ENCODE measurements at places on chromosomes 7 and 10.

- no peak overlapping the region for H3K27ac ChIP-seq
- no peak for DNase-seq
- H3K4me1 ChIP-seq, result no peaks in the 10 kb centered on the region
- no peaks in the 10 kb centered on the region for H3K27me3 ChIP-seq
- H3K36me3 ChIP-seq, result no peaks in the 10 kb centered on the region
These were observed 223.6 kb downstream of the GFRA1 start for GRCh38 chr10:116049158-116049973.

- no peak overlapping the region for H3K4me3 ChIP-seq
- no peaks in the 10 kb centered on the region for H3K27me3 ChIP-seq
- H3K4me1 ChIP-seq, result no peaks in the 10 kb centered on the region
- no peak overlapping the region for H3K27ac ChIP-seq
These were observed 25.2 kb upstream of the POT1 start for GRCh38 chr7:124954790-124955189.

DNA sequence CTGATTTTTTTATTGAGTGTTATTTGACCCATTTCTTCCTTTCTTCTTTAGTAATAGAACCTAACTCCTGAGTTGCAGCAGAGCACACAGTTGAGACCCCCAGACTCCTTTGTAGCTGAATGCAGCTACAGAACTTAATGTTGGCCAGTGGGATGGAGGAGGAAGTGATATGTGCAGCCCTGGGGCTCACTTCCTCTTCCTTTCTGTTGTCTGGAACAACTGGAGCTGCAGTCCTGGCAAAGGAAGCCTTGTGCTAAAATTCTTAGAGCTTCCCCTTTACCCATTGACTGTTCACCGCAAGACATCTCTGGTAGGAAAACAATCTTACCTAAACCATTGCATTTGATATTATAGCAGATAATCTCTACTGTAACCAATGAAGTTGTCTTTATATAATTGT is 86.6 kb downstream of the ITGB8 start:
- H3K27ac ChIP-seq, result no peak overlapping the region
- no peaks in the 10 kb centered on the region for H3K27me3 ChIP-seq
- H3K36me3 ChIP-seq, result no peaks in the 10 kb centered on the region
- no peak overlapping the region for H3K4me3 ChIP-seq
- no peak for DNase-seq

GRCh38 chr10:129385600-129385999 is 81.4 kb upstream of the MGMT start:
- H3K27me3 ChIP-seq, result no peaks in the 10 kb centered on the region
- DNase-seq, result no peak
- H3K36me3 ChIP-seq, result no peaks in the 10 kb centered on the region
- H3K4me3 ChIP-seq, result no peak overlapping the region
- H3K27ac ChIP-seq, result no peak overlapping the region

- H3K4me3 ChIP-seq, result no peak overlapping the region
- no peaks in the 10 kb centered on the region for H3K27me3 ChIP-seq
- H3K4me1 ChIP-seq, result peaks cover 20% of the 10 kb centered on the region
- H3K27ac ChIP-seq, result no peak overlapping the region
- no peaks in the 10 kb centered on the region for H3K36me3 ChIP-seq
- no peak for DNase-seq
These were observed 48.8 kb upstream of the SMNDC1 start for GRCh38 chr10:110353244-110354119.

DNA sequence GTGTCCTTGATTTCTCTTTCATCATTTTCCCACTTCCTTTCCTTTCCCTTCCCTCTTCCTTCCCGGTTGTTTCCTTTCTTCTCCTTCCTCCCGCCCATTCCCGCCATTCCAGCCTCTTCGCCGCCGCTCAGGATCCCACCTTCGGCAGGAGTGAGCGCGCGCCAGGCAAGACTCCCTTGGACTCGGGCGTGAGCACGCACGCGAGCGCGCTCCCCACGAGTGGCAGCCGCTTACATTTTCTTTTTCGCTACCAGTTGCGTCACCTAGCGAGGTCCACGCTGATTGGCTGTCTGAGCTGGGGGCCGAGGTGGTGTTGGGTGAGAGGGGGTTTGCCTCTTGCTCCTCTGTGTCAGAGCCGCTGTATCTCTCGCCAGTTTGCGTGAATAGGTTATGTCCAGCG is 11.8 kb downstream of the ZAN start:
- H3K4me1 ChIP-seq, result no peaks in the 10 kb centered on the region
- no peaks in the 10 kb centered on the region for H3K36me3 ChIP-seq
- H3K27ac ChIP-seq, result no peak overlapping the region
- DNase-seq, result peak; percentile 57

- no peaks in the 10 kb centered on the region for H3K27me3 ChIP-seq
- DNase-seq, result no peak
- no peaks in the 10 kb centered on the region for H3K36me3 ChIP-seq
- no peak overlapping the region for H3K27ac ChIP-seq
These were observed 41.5 kb downstream of the ANKMY2 start for GRCh38 chr7:16604054-16604453.

DNA sequence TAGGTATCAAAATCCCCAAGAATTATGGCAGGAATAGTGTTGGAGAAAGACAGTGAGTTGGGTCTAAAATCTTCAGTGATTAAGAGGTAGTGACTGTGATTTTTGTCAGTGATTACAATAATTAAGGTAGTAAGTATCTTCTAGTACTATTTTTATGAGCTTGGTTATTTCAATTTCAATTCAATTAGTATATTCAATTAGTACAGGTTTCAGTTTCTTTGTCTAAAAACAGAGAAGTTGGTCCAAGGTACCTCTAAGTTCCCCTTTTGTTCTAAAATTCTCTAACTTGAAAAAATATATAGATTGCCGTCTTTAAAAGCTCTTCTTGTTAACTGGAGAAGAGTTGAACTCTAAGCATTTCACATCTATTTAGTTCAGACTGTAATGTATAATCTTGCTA is 82.9 kb downstream of the OTUD1 start:
- no peak overlapping the region for H3K27ac ChIP-seq
- no peaks in the 10 kb centered on the region for H3K27me3 ChIP-seq
- no peak for DNase-seq

DNA sequence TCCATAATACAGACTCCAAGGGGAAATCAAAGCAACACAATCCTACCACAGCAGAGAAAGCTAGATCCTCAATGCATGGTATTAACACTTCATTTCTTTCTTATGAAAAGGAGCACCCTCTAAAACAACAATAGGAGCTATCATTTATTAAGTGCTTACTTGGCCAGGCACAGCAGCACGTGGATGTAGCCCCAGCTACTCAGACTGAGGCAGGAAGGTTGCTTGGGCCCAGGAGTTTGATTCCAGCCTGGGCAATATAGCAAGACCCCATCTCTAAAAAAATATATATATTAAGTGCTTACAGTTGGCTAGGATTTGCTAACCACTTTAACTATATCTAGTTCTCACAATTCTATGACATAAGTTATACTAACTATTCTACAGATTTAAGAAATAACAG is 12.2 kb downstream of the SNX13 start:
- no peak overlapping the region for H3K4me3 ChIP-seq
- H3K27ac ChIP-seq, result no peak overlapping the region
- no peaks in the 10 kb centered on the region for H3K27me3 ChIP-seq
- no peaks in the 10 kb centered on the region for H3K36me3 ChIP-seq
- DNase-seq, result no peak

DNA sequence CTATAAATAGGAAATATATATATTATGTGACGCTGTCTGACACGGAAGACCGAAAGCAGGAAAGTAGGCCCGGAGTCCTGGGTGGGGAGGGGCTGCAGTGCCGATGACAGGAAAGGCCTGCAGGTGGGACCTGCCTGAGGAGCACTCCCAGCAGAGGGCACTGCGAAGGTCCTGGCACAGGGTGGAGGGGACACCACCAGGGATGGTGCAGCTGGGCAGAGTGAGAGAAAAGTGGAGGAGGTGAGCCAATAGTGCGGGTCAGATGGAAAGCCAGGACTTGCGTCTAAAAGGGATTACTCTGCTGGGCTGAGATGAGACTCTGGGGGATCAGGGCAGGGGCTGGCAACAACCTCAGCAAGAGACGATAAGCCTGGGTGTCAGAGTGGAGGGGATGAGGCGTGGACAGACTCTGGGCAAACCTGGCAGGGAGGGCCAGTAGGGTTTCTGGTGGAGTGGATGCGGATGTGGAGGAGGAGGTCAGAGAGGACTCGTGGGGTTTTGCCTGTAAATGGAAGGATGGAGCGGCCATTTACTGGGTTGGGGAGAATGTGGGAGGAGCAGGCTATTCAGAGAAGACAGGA is 118.2 kb upstream of the ZNF746 start:
- H3K27ac ChIP-seq, result no peak overlapping the region
- H3K36me3 ChIP-seq, result no peaks in the 10 kb centered on the region
- H3K27me3 ChIP-seq, result no peaks in the 10 kb centered on the region
- DNase-seq, result no peak
- H3K4me1 ChIP-seq, result no peaks in the 10 kb centered on the region

DNA sequence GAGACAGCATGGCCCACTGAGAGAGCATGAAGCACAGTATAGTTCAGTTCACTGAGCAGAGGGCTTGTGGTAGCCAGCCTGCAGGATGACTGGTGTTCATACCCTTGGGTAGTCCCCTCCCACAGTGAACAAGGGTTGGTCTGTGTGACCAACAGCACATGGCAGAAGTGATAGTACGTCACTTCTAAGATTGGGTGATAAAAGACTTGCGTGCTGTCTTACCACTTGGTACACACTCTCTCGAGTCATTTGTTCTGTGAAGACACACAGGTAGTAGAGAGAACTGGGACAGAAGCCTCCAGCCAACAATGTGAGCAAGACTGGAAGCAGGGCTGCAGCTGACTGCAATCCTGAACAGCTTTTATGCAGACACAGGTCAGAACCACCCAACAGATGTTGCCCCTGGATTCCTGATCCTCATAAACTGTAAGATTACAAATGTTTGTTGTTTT is 14.6 kb downstream of the EPC1 start:
- H3K36me3 ChIP-seq, result no peaks in the 10 kb centered on the region
- H3K27ac ChIP-seq, result no peak overlapping the region
- no peak overlapping the region for H3K4me3 ChIP-seq

GRCh38 chr10:120506674-120507073 is 49.6 kb downstream of the PLPP4 start:
- DNase-seq, result no peak
- H3K27ac ChIP-seq, result no peak overlapping the region
- no peak overlapping the region for H3K4me3 ChIP-seq
- no peaks in the 10 kb centered on the region for H3K27me3 ChIP-seq
- no peaks in the 10 kb centered on the region for H3K36me3 ChIP-seq
- no peaks in the 10 kb centered on the region for H3K4me1 ChIP-seq

DNA sequence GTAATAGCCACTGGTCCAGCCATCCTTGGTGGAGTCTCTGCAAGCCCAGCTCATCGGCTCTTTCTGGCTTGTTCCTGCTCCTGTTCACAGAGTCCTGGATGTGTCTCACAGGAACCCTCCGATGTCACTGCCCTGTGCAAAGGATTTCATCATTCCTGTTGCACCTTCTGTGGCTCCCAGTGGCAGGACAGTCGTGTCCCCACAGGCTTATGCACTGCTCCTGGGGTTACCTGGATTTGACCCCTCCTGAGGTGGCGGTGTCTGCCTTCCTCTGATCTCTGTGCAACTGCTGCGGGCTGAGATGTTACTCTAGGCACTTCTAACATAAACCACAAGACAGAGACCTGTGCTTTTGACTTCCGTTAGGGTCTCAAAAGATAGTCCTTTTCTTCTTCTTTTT is 30.6 kb downstream of the APBB1IP start:
- no peaks in the 10 kb centered on the region for H3K27me3 ChIP-seq
- no peaks in the 10 kb centered on the region for H3K36me3 ChIP-seq
- no peak overlapping the region for H3K27ac ChIP-seq
- no peak overlapping the region for H3K4me3 ChIP-seq

GRCh38 chr10:11887381-11888227 is 64.4 kb downstream of the PROSER2 start:
- H3K4me3 ChIP-seq, result no peak overlapping the region
- H3K27me3 ChIP-seq, result no peaks in the 10 kb centered on the region
- no peak for DNase-seq
- H3K27ac ChIP-seq, result no peak overlapping the region

GRCh38 chr7:3105856-3106255 is 62.2 kb upstream of the CARD11 start:
- no peak overlapping the region for H3K4me3 ChIP-seq
- no peak for DNase-seq
- H3K36me3 ChIP-seq, result no peaks in the 10 kb centered on the region
- H3K27ac ChIP-seq, result no peak overlapping the region
- no peaks in the 10 kb centered on the region for H3K27me3 ChIP-seq

DNA sequence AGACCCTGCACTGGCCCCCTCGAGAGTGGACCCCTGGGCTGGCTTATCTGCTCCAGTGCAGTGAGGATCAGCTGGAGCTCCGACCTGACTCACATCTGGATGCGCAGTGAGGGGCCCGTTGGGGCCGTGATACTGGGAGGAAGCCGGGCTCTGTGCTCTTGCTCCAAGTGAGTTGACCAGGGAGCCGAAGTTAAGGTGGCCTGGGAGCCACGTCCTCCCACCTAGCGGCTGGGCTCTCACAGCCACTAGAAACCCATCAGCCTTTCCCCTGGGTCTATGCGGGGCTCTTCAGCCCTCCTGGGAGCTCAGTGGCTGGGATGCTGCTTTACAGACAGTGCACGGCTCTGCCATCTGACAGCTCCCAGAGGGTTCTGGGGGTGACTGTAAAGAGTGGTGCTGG is 9.1 kb downstream of the ALKBH4 start:
- no peaks in the 10 kb centered on the region for H3K4me1 ChIP-seq
- H3K27ac ChIP-seq, result no peak overlapping the region
- no peaks in the 10 kb centered on the region for H3K27me3 ChIP-seq
- no peak overlapping the region for H3K4me3 ChIP-seq

DNA sequence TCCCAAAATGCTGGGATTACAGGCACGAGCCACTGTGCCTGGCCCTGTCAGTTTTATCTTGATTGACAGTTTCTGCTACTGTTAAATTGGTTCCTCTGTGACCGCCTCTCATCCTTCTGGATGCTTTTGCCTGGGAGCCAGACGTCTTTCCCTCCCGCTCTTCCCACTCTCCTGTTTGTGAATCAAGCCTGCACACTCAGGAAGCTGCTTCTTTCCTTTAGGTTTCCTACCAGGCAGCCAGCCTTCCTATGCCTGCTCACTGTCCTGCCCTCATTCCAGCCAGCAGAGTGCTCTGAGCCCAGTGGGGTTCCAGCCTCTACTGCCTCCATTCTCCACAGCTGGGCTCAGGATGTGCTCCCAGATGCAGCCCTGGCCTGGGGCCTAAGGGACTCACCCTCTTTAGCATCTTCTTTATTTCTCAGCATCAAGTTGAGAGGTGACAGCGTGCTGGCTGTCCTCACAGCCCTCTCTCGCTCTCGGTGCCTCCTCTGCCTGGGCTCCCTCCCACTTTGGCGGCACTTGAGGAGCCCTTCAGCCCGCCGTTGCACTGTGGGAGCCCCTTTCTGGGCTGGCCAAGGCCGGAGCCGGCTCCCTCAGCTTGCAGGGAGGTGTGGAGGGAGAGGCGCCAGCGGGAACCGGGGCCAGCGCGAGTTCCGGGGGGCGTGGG is 5.1 kb downstream of the SH2D4B start:
- H3K27ac ChIP-seq, result no peak overlapping the region
- H3K36me3 ChIP-seq, result no peaks in the 10 kb centered on the region
- no peak for DNase-seq
